ENCODE measurements at places on chromosomes 2 and 18.

DNA sequence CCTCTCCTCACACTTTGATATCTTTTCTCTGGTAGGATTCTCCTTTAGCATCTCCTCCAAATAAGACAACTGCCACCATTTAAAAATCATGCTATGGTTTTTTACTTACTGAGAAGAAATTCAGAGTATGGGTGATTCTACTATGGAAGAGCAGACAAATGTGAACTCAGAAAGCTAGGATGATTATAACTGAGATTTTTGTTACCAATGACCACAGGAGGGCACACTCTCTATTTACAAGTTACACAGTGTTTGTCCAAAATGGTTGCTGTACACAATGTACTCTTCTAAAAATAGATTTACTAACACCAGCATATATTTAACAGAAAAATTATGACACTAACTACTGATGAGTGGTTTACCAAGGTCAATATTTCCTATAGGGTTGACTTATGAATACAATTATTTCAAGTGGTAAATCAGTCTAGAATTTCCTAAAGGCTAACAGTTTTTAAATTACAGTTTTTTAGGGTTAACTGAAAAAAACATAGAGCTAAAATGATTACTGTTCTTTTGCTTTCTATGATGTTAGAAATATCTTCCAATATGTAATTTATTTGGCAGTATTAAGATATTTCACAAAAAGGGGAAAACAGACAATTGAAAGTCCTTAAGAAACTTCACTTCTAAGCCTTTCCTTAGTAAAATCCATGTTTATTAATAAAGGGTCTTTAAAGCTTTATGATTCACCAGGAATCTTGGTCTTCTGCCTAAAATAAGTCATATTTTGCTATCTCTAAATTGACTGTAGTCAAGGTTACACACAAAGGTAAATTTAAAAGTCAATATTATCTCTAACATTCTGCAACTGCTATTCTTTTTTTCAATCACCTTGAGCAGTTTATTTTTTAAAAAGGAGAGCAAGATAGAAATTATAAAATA, 57.2 kb downstream of the MAP4K3 start:
- DNase-seq: no peak

- no peak for DNase-seq
Observed at GRCh38 chr2:99878581-99879350, 263.6 kb downstream of the AFF3 start.

DNA sequence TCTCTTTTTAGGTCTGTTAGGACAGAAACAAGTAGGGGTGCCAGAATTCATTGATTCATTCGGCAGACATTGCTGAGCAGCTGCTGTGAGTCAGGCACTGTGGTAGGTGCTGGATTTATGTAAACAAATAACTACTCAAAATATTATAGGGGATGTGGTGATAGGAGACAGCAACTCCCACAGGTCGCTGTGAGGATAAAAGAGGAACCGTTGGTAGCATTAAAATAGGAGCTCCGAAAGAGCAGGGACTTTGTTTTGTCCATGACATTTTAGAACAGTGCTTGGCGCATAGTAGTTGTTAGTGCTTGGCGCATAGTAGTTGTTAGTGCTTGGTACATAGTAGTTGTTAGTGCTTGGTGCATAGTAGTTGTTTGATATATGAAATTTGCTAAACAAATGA, 29.2 kb downstream of the ATP6V1C2 start:
- DNase-seq: no peak

DNA sequence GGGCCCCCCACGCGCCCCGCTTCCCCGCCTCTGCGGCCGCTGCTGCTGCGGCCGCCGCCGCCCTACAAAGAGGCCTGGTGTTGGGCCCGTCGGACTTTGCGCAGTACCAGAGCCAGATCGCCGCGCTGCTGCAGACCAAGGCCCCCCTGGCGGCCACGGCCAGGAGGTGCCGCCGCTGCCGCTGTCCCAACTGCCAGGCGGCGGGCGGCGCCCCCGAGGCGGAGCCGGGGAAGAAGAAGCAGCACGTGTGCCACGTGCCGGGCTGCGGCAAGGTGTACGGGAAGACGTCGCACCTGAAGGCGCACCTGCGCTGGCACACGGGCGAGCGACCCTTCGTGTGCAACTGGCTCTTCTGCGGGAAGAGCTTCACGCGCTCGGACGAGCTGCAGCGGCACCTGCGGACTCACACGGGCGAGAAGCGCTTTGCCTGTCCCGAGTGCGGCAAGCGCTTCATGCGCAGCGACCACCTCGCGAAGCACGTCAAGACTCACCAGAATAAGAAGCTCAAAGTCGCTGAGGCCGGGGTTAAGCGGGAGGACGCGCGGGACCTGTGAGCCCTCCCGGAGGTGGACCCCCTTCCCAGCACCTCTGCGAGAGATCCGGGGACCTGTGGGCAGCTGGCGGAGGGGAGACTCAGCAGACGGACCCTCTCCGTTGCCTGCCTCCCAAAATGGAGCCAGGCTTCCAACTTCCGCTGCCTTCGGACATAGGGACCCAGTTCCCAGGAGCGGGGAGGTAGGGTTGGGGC, 1.9 kb downstream of the SP5 start:
- DNase-seq: no peak

DNA sequence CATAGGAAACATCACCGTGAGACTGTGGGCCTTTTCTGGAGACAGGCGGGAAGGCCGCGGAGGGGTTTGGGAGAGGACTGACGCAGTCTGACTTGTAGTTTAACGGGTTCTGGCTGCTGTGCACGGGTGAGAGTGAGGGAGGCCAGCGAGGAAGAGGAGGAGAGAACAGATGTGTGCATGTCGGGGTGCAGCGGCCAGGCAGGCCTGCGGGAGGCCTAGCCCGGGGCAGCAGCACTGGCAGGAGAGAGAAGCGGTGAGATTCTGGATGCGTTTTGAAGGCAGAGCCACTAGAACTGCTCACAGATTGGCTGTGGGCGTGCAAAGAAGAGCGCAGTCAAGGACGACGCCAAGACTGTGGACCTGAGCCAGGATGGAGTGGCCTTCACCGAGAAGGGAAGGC, 53.9 kb downstream of the PTGR3 start:
- no peak for DNase-seq

DNA sequence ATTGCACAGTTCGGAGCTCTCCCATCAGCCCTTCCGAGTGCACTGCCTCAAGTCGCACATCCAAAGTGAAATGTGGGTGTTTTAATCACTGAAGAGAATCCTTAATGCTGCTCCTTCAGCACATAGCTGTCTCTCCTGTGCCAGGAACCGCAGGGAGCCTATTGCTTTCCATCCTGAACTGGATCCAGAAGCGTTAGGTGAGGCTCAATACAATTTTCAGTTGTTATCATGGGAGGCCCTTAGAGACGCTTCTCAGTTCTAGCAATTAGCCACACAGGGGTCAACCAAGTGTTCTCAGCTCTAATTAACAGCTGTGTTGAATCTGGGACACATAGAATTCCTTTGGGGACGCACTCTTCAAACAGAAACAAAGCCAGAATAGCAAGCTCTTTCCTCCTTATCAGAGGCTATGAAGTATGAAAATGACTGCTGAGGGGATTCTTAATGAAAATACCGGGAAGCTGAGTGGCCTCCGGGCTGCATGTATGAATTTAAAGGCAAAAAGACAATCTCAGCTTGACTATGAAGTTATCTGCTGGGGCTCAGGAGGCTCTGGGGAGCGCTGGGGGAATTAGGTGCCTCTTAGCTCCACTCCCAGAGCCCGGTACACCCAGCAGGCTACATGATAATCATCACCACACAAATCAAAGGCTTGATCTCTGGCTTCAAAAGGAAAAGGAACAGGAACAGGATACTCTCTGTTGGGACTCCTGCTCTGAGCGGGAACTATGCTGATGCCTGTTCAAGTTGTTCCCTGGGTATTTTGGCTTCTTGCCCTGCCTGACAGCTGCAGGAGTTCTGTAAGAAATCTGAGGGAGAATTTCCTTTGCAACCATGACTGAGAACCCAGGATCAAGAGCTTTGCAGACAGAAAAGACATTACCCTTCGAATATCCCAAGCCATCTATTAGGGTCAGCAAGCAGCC, 55.4 kb upstream of the NCOA1 start:
- no peak for DNase-seq

GRCh38 chr2:128615571-128615970, 296.9 kb upstream of the HS6ST1 start:
- DNase-seq: no peak

DNA sequence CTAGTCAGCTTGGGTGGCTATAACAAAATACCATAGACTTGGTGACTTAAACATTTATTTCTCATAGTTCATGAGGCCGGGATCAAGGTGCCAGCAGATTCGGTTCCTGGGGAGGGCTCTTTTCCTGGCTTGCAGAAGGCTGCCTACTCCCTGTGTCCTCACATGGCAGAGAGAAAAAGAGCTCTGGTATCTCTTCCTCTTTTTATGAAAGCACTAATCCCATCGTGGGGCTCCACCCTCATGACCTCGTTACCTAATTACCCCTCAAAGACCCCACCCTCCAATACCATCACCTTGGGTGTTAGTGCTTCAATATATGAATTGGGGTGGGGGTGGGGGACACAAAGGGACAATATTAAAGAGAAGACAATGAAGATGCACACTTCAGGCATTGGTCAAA, 67.1 kb upstream of the CCBE1 start:
- no peak for DNase-seq

DNA sequence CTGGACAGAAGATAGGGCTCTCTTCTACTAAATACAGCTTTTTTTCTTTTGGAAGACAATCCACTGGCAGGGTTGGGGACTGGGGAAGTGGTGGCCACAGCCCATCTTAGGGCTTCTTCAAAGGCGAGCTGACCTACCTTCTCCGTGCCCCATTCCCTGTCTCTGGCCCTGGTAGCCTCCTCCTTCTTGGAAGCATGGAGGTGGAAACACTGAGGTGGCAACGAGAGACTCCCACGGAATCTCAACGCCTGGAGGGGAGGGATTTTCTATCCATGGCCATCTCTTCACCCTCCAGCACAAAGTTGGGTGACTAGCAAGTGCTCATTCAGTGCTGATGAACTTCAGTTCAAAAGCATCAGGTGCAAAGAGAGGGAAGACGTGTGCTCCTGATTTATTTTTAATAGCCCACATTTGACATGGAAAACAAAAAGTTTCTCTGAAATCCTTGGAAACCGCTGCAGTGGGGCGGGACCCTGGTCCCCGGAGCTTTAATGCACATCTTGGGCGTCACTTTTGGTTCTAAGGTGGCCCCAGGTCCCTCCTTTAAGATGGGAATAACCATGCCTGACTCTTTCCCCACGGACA, 633 bp upstream of the ARMC9 start:
- no peak for DNase-seq

GRCh38 chr2:70905443-70906421, 30.0 kb upstream of the ATP6V1B1 start:
- no peak for DNase-seq

- no peak for DNase-seq
Observed at GRCh38 chr18:28078849-28079248, 98.1 kb downstream of the CDH2 start.

GRCh38 chr18:76721207-76721996, 101.0 kb upstream of the ZNF236 start:
- DNase-seq: no peak

GRCh38 chr2:120231974-120232635, 8.9 kb upstream of the TMEM185B start:
- DNase-seq: no peak

DNA sequence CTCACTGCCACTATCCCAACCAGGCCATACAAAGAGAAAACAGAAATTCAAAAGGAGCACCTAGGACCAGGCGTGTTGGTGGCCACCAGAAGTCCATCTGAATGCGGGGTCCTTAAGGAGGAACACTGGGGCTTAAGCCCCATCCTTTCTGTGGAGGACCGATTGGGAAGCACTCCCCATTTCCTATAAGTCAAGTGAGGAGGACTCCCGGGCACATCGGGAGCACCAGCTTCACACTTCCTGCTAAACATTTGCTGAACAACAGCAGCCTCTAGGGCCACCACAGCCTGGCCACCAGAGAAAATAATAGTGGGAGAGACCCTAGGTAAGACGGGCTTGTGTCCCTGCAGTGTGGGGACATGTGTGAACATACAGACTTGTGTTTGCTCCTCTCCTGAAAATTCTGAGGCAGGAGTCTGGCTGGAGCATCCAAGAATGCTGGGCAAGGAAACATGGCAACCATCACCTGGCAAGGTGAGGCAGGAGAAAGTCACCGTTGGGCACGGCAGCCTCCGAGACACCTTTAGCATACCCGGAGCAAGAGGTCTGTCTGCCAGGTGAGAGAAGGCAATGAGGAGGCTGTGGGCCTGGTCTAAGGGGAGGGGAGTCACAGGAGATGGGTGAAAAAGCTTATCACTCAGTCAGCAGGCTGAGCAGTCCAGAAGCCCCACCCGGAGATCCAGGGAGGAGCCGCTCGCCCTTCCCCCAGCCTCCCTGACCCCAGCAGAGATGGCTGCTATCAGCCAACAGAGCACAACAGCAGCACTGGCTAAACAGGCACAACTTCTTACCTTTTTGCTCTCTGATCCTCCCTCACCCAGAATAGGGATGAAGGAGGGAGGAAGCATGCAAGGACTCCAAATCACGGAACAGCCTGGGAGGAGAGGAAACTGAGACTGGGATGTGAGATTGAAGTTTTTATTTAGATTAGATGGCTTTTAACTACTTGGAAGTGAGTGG, 282.3 kb downstream of the EIPR1 start:
- DNase-seq: no peak

DNA sequence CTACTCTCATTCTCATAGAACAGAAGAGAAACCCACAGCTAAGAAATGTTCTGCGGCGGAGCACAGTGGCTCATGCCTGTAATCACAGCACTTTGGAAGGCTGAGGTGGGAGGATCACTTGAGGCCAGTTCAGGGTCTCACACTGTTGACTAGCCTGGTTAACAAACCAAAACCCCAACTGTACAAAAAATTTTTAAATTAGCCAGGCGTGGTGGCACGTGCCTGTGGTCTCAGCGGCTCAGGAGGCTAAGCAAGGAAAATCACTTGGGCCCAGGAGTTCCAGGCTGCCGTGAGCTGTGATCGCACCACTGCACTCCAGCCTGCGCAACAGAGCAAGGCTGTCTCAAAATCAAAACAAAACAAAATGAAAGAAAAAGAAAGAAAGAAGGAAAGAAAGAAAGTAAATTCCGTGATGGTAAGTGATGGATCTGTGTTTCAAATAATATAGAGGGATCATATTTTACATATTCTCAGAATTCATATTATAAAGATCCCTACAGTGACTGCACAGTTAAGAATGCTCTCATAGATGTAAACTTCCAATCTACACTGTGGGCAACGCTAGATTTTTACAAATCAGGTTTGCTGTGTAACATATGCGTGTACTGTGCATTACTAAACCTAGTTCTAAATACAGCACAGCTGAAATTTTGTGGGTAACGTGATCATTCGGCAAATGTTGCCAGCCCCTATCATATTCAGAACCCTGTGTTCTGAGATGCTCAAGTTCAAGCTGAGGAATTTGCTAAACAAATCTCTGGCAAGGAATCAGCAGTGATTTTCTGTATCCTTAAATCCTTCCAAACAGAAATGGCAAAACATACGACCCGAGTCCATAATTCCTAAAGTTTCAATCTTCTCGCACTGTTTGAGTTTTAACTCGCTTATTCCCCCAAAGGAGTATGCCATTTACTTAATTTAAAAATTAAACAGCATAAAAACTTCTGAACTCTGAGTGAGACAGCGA, 1.2 kb upstream of the RAB12 start:
- no peak for DNase-seq

DNA sequence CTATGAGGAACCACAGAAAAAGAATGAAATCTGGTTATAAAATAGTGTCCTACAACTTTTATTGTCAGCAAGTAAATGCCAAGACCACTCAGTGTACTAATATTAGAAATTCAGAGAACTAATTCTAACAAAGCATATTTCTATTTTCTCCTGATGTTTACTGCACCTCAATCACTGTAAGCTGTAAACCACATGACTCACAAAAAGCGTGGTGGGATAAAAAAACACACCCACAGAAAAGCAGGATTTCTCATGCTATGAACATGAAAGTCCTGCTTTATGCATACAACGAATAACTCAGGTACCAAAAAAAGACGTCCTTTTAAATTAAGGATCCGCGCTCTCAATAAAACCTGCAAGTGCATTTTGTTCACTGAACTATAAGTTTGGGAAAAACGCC, 797 bp downstream of the TXNL4A start:
- DNase-seq: no peak
